RKO (cell line): ENCODE measurements at places on chromosomes 1 and 21.

DNA sequence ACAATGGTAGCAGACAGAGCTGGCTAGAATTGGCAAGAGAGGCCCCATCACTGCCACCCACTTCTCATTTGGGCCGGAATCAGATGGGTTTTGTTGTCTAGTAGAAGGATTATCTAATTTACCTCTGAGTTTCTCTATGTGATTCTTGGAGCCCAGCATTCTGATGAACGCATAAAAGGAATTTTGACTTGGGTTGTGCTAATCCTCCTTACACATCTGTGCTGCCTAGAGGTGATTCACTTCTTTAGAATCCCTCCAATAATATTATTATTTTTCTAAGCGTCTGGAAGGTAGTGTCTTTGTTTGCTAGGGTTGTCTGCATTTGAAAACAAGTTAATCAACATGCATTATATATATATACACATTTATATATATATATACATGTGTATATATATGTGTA is 118.1 kb downstream of the RUNX1 start:
- no peak for DNase-seq

- no peak for DNase-seq
These were observed 23.9 kb upstream of the SAMD11 start for GRCh38 chr1:899636-900317.

DNA sequence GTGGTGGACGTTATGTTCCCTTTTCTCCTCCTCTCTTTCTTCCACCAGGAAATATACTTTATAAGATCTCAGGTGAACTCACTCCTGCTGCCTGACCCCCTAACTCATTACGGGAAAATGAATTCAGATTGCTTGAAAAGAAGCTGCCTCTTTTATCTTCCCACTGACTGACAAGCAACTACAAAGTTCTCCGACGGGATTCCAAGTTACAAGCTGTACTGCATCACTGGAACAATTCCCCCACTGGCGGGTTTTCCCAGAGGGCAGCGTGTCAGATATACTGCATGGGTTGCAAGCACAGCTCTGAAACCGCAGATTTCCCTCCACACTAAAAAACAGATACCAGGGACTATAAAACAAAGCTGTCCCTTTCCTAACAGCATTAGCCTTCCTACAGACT is 390.6 kb downstream of the KCTD3 start:
- DNase-seq = no peak

DNA sequence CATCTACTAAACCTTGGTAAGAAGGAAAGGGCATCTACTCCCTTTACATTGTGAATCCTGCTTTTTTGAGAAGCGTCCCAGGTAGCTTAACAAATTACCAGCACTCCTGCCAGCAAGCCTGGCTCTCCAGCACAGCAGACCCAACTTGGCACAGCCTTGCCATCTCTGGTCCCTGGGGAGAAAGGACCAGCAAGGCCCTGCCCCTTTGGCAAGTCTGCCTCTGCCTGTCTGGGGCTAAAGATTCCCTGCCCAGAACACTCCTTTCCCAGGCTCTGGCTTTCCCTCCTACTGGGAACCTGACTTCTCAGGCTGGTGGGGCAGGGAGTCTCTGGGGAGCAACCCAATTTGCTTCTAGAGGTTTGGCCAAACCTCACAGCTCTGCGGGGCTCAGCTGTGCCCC is 68.5 kb downstream of the ATP2B4 start:
- DNase-seq = no peak

DNA sequence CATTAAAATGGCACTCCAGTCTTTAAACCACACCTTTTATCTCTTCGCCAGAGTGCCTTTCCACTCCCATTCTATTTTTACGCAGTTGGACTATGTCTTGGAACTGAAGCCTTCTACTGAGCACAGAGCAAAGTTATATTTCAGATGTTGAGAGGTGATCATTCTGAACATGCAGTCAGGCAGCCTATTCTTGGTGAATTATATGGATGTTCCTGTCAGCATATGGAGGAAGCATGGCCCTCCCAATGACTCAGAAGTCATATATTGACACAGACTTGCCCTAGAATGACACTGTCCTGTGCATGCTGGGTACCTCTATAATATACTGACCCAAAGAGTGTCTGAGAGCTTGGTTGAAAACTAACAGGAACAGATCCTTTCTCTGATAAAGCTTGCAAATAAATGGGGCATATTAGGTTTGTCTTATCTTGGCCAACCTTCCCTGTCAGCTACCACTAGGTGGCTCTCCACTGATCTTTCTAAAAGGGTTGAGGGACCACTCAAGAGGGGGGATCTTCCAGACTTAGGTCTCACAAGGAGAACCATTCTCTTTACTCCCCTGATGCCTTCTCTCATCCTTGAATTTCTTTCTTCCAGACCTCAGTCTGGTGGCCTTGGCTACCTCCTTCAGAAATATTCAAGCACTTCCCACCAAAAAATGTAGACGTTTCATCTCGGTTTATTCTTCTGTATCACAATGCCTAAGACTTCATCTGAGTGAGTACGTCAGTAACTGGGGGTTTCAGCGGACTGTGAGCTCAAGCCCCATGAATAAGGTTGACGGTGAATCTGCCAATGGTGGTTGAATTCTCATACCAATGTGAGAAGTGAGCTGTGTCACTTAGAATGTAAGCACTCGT is 11.8 kb upstream of the ALG14 start:
- peak; percentile 31 for DNase-seq

DNA sequence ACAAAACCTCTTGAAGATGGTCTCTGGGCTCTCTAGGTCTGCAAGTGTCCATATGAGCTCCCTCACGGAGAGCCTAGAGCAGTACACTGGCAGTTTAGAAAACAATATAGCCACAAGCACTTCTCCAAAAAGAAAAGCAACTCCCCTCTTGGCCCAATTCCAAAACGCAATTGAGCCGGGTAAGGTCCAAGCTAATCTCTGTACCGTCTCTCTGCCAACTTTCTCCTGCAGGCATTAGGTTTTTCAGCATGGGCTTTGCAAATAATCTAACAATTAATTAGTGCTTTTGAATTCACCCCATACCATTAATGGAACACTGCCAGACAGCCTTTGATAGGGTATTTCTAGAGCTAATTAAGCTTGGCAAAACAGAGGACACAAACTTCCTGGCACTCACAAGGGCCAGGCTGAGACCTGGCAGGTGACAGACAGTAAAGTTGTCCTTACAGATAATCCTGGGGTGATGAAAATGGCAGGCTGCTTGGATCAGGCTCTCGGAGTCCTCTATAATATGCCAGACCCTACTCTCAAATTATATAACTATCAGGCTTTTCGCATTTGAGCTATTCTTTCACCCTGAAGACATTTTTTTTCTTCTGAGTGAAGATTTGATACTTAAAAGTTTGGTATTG is 39.8 kb downstream of the TGFBR3 start:
- DNase-seq = no peak

DNA sequence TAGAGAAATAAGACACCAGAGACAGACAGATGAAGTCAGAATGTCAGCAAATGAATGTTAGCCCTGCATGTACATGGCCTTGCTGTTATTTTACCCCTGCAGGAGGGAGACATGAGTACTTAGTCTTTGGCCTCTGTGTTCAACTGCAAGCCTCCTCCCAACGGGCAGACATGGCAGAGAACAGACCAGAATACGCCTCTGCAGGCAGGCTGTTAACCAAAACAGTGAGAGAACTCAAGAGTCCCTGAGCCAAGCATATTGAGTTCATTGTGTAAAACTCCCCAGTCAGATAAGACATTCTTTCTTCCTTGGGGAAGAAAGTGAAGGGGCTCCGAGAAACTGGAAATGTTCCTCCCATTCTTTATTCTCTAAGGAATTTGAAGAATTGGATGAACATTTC is 150.9 kb downstream of the PHTF1 start:
- no peak for DNase-seq

DNA sequence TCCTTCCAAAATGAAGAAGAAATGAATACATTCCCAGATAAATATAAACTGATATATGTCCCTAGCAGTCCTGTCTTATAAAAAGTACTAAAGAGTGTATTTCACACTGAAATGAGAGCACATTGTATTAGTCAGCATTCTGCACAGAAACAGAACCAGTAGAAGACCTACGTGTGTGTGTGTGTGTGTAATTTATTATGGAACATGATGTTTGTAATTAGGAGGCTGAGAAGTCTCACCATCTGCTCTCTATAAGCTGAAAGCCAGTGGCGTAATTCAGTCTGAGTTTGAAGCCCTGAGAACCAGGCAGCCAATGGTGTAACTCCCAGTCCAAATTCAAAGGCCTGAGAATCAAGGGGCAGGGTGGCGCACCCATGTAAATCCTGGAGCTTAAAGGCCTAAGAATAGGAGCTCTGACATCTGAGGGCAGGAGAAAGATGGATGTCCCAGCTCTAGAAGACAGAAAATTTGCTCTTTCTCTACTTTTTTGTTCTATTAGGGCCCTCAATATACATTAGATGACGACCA is 146.5 kb upstream of the LYPLAL1 start:
- DNase-seq = no peak

DNA sequence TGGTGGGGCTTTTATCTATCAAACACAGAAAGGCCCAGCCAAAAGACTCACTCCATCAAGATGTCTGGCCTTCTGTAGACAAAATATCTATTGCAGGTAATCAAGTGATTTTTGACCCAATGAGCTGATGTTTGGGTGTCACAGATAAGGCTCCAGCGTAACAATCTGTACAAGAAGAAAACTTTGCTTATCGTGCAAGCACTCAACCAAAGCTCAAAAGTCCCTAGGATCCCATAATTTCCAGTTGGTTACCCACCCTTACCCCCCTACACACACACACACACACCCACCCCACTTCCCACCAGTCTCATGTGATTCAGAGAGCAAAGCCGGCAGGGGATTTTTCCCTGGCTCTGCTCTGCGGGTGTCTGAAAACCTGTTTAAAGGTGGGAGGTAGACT is 5.8 kb downstream of the ITPKB start:
- no peak for DNase-seq

DNA sequence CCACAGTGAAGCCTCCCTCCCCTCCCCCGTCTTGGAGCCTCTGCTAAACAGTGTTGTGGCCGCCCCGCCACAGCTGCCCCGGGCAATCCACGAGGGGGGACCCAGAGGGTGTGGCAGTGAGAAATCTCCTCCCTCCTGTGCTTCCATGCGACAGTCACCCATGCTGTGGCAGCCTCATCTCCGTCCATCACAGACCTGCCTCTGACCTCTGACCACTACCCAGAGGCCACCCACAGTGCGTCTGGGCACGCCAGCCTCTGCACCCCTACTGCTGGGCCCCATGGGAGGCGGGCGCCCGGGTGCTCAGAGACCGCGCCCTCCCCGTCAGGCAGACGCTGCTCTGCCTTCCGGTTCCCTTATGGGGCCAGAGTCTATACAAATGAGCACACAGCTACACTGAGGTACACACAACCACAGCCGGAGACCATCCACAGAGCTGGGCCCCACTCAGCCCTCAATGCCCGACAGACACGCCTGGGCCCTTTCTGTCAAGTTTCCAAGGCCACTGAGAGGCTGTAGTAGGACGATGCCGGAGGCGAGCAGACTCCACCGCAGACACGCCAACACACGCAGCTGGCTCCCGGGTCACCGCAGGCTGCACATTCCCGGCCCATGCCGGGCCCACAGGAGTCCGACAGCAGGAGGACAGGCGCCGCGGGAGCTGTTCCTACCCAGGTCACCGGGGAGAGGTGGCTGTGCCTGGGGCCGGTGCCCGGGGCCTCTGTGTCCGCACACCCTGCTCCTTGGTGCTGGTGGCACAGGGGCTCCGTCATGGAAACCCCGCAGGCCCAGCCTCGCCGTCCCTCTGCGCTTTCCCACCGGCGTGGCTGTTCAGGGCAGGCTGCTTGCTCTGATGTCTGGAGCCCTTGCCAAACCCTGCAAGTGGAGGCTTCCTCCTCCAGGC is 23.9 kb upstream of the TMEM52 start:
- DNase-seq = no peak

GRCh38 chr1:17671741-17672140 is 83.4 kb upstream of the ACTL8 start:
- no peak for DNase-seq

DNA sequence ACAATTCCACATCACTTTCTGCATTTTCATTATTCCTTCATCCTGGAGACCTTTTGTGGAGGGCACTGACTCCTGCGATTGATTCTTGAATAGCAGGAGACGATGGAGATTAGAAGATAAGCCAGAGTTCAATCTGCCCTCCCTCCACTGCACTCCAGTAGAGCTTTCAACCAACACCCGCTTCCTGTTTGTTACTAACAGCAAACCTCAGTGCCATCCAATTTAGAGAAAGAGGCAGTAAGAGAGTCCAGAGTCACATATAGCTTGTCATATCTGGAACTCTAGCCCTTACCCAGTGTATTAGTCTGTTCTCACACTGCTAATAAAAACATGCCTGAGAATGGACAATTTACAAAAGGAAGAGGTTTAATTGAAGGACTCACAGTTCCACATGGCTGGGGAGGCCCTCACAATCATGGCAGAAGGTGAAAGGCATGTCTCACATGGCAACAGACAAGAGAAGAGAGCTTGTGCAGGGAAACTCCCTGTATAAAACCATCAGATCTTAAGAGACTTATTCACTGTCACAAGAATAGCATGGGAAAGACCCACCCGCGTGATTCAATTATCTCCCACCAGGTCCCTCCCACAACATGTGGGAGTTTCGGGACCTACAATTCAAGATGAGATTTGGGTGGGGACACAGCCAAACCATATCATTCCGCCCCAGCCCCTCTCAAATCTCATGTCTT is 55.9 kb downstream of the PCBP3 start:
- no peak for DNase-seq

GRCh38 chr21:36705679-36706481 is 7.0 kb downstream of the SIM2 start:
- no peak for DNase-seq

- DNase-seq = peak; percentile 59
These were observed 20.8 kb downstream of the PHLDA3 start for GRCh38 chr1:201447903-201448871.

GRCh38 chr1:116950517-116951199 is 40.9 kb downstream of the PTGFRN start:
- DNase-seq = no peak

- DNase-seq = peak; percentile 39
These were observed 194.6 kb downstream of the ST6GALNAC3 start for GRCh38 chr1:76269155-76269554.

GRCh38 chr21:44555200-44555875 is 3.3 kb downstream of the KRTAP10-3 start:
- no peak for DNase-seq

DNA sequence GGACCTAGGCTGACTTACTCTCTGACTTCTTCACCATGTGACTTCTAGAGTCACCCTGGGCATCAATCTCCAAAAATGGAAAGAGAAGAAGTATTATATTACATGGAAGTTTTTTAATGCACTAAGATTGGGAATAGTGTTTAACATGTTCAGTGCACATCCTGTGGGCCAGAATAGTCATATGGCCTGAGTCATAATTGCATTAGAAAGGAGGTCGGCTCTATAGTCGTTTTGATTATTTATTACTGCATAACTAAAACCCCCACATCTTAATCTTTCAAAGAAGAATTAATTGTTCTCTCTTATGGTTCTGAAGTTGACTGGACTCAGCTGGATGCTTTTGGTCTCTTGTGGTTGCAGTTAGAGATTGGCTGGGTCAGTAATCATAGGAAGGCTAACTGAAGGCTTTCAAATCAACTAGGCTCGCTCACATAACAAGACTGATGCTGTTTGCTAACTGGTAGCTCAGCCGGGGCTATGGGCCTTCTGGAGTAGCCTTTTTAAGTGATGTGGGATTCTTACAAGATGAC is 810.6 kb upstream of the ADGRL4 start:
- no peak for DNase-seq

- no peak for DNase-seq
These were observed 213.7 kb downstream of the BRINP2 start for GRCh38 chr1:177384461-177384860.

- DNase-seq = no peak
These were observed 339.9 kb upstream of the TMPRSS15 start for GRCh38 chr21:18743531-18743930.
